ENCODE measurements at places on chromosomes 2 and 18.

GRCh38 chr2:150122871-150123613 lies 364.4 kb downstream of the RND3 start:
- DNase-seq = no peak

DNA sequence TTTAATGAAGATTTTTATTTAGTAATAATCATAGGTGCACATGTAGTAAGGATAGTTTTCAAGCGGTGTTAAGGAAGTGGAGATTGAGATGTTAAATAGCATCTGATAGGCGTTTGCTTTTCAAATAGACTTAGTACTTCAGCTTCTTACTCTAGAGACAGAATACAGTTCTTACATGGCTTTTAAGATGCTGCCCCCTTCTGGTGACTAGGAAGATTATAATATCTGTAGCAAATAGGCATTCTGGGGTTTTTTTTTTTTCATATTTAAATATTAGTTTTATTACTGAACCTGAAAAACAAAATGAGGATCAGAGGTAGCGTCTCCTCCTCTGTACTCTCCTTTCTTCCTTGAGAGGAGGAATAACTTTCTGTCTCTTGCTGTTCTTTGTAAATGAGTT lies 100.2 kb downstream of the AGAP1 start:
- DNase-seq = no peak

DNA sequence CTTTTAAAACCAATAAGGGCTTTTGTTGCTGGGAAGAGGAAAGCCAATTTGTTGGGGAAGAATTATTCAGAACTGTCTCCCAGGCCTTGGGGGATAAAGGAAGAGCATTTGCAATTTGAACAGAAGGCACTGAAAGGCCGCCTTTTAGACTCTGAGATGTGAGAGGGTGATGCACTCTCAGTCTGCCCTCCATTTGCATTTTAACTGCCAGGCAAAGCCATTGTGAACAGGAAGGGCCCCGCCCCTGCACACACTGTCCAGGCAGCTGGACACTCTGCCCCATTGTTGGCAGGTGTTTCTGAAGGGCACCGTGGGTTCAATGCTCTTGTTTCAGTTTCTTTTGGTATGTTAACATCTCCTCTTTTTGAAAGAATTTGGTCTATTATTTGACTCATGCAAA lies 169.5 kb upstream of the COPS8 start:
- DNase-seq = no peak

DNA sequence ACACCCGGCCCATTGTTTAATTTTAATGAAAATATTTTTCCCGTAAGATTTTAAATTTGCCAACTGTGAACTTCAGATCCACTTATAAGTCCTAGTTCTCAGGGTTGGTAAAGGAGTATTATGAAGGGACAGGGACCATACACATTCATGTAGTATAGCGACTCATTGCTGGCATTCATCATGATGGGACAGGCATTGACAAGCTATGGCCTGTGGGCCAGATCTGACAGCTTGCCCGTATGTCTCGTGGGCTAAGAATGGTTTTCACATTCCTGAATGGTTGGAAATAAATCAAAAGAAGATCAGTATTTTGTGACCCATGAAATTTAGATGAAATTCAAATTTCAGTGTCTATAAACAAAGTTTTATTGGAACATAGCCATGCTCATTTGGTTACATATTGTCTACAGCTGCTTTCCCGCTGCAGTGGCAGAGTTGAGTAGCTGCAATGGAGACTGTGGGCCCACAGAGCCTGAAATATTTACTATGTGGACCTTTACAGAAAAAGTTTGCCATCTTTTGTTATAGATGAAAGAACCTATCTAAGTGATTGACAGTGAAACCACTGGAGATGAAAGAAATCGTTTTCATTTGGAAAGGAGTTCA lies 4.1 kb downstream of the RAPGEF4 start:
- DNase-seq = no peak

- DNase-seq = no peak
Observed at GRCh38 chr2:170968205-170969003, 39.4 kb downstream of the GORASP2 start.

DNA sequence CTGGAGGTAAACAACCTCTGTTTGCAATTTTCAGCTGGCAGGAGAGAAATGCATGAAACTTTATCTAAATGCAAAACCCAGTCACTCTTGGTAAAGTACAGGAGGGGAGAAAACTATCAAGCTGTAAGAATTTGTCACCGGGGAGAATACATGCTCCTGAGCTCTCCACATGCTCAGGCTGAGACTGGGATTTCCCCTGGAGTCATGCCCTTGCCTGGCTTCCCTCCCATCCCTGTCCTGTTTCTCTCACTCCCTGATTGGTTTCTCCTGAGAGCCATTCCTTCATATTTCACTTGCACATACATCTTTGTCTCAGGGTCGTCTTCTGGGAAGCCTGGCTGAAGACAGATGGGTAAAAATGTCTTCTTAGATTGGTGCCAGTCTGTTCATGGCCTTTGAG lies 52.9 kb upstream of the SPATS2L start:
- DNase-seq = no peak

DNA sequence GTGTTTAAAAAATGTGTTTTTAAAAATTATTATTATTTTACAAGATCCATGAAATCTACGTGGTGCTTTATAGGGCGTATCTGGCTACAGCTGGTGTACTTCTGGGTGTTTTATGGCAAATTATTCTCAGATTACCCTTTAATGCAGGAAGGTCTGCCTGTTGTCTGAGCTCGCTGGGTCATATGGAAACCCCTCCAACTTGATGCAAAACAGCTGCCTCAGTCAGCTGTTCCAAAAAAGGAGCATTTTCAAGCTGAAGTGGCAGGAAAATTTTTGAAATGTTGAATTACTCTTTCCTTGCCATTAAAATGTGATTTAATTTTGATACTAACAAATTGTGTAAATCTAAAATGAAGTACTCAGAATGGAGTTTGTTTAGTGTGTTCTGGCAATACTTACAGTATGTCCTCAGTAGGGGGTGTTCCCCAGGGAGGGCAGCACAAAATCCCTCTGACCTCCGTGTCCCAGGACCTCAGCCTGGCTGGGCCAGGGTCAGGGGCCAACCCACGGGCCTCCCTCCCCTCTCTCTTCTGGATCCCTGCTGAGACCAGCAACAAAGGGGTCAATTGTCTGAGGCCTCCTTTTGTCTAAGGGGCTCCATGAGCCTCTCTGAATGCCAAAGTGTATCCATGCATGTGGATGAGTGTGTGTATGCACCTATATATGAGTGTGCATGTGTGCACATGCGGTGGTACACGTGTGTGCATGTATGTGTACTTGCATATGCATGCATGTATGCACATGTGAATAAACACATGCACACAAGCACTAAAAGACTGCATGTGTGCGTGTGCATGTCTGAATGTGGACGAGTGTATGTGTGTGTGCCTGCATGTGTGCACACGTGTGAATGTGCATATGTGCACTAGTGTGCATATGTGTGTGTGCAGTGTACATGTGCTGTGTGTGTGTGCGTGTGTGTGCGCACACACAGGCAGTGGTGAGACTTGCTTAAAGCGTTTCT lies 105.4 kb downstream of the ACOXL start:
- no peak for DNase-seq

GRCh38 chr2:172434821-172435605 lies 7.6 kb downstream of the ITGA6 start:
- DNase-seq = no peak

DNA sequence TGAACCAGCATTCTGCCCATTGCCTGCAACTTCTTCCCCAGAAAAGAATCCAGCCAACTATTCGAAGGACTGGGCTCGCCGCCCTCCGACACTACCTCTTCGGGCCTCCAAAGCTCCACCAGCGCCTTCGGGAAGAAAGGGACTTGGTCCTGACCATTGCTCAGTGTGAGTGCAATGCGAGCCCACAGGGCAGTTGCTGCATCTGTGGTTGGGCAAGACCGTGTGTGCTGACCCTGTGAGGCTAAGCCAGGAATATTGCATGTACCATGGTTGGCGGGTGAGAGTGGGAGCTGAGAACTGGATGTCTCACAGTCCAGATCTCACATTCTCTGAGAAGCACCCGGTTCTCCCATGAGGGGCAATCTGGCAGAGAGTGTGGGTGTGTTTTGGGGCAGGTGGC lies 16.5 kb downstream of the ELMOD3 start:
- DNase-seq = no peak
